ENCODE measurements at places on chromosomes 3 and 15.

GRCh38 chr3:123511726-123512125 is 62.8 kb upstream of the ADCY5 start:
- peak; percentile 7 for DNase-seq

GRCh38 chr3:70914862-70915261 is 602.4 kb upstream of the MDFIC2 start:
- no peak for DNase-seq

DNA sequence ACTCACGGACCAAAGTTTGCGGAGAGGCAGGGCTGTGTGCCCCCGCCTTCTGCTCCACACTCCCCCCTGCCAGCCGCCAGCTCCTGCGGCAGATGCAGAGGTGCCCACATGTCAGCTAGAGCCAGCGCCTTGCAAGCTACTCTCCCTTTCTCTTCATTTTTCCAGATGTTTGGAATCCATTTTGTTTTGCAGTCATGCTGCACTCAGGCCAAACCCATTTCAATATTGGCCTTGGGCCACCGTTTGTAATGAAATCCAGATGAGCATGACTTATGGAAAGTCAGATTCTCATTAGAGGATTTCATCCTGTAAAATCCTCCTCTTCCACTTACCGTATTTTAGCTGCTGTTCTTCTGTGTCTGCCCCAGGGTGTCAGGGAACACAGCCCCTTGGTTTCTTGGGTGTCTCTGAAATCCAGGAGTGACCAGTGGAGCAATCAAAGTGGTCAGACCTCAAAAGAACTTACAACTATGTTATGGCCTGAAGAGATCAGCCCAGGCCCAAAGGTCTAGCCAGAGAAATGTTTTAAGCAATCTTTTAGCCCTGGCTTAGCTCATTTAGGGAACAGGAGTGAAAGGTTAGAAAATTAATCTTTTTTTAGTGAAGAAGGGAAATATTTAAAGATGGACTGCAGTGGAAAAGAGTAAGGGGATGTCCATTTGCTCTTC is 65.8 kb downstream of the AAGAB start:
- DNase-seq, result peak; percentile 69

DNA sequence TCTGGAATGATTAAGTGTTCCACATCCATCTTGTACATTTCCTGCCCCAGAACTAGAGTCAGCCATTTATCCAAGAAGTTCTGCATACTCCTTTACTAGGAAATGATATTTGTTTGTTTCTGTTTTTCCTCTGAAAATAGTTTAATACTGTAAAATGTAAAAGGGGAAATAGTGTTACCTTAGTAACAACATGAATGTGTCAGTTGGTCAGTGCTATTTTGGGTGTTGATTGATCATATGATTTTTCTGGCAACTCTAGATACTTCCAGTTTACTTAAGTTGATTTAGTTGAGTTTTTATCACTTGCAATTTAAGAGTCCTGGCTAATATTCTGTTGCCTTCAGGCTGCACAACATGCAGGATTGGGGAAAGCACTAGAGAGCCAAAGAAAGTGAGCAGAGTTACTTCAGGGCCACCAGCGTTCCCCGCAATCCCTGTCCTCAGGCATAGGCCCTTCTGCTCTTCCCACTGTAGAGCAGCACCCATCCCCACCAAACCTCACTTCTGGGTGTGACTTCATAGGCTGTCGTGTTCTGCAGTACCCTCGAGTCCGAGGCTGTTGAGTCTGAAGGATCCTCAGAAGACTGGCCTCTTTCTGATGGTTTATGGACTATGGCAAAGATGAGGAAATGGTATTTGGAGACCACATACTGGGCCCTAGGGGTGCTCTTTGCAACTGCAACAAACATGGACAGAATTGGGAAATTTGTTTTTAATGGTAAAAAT is 69.0 kb downstream of the CHD2 start:
- DNase-seq, result peak; percentile 18

DNA sequence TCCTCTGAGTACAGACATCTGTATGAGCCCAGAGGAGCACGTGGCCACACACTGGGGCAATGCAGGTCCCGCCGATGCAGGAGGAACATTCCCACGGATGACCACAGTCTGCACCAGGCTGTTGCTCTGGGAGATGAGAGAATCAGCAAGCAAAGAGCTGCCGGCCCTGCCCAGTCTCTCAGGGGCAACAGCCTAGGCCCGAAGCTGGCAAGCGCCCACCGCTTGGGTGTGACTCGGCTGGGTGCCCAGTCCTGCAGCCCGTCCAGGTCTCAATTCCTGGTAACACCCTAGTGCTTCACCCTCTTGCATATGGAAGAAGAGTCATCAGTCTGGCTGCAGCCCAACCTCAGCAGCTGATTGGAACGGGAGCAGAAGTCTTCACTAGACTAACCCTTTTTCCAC is 153.7 kb upstream of the HES1 start:
- DNase-seq, result peak; percentile 57

- peak; percentile 49 for DNase-seq
Measured at GRCh38 chr3:138234401-138235179, 47.5 kb downstream of the ARMC8 start.

GRCh38 chr3:9976721-9977709 is 9.6 kb downstream of the EMC3 start:
- DNase-seq, result peak; percentile 99

DNA sequence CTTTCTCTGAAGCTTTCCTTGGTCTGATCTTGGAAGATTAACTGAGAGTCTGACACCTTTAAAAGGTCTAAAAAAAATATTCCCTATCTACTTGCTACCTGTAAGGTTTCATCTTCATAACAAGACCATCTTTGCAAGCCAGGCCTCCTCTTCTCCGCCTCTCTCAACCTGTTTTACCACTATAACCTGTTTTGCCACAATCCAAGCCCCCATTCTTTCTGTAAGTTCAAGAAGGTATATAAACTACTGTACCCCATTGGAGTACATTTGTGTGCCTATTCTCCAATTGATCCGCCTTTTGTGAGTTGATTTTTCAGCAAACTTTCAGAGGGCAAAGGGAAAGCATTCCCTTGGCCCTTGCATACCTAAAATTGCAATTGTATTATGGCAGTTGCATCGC is 319.3 kb upstream of the NECTIN3 start:
- DNase-seq, result no peak

DNA sequence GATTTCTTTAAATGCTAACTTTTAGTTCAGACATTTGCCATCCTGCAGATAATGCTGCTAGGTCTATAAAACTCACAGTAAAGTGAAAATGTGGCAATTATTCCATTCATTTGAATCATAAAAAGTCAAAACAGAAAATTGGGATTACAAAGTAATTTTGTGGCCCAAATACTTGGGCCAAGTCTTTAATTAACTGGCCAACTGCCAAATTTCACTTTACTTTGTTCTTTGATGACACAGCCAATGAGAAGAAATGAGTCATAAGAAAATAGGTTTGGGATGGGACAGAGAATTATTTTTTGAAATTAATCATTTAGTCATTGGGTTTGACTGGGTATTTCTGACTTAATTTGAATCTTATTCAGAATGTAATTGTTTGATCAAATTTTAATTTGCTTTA is 89.8 kb upstream of the SLC2A2 start:
- DNase-seq, result no peak

DNA sequence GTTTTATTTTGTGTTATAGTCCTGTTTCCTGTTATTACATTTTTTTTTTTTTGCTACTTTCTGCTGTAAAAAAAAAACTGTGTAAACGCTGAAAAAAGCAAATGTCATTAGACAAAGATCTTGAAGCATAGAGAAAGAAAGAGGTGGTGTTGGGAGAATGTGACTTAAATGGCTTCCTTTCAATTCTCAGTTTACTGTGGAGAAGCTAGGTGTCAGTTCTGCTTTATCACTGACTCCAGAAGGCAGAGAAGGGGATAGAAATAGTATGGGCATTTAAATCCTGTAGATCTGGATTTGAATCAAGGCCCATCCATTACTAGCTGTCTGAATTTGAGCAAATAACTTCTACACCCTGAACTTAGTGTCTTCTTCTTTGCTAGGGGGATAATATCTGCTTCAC is 23.0 kb downstream of the PPM1L start:
- no peak for DNase-seq

GRCh38 chr3:30277494-30277893 is 328.9 kb upstream of the TGFBR2 start:
- DNase-seq, result no peak

DNA sequence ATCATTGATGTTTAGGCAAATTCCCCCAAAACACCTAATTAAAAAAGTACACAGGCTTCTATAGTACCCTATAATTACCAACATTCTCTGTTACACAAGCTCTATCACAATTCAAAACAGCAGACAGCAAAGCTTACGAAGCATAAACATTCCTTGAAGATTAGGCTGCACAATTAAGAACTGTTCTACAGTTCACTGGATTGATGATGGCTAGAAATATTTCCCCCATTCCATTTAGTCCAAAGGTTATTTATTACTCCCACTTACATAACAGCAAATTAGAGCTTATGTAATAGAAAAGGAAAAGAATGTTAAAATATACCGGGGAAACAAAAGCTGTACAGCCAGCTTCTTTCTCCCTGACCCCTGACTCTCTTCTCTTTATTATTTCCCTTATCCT is 49.3 kb downstream of the UACA start:
- DNase-seq, result peak; percentile 53

DNA sequence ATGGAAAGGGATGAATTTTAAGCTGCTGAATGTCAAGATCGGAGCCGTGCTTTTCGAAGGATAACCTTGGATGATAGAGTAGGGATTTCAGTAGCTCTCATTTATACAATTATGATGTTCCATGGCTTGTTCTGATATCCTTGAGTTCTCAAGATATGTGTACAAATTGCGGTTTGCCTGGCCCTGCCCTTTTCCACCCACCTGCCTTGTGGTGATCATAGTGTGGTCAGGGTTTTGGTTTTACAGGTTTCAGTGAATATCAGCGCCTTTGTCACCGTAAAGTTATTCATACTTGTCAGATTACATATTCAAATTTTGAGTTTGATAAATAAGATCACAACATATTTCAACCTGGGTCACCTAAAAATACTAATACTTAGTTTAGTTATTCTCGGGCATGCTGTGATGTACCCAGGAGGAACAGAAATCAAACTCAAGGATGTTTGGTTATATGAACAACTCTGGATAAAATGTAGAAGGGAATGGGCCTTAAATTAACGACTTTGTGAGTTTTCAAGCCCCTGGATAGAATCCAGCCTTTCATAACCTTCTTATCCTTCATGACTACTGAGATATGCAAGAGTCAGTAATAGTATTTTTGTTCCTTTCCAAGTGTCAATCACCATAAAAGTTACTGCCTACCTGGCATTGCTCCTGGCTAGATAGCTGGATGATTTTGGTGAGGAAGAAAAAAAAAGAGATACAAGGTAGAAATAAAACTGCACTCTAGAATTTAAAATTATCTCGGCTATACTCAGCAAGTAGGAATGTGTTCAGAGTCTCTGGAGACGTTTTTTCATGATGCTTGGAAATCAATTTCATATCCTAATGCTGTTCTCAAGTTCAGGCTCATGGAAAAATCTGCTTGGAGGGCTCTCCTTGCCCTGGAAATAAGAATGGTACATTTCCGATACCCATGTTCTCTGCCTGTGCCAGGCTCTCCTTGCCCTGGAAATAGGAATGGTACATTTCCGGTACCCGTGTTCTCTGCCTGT is 209.2 kb upstream of the TPRG1 start:
- no peak for DNase-seq

- DNase-seq, result no peak
Measured at GRCh38 chr3:133831966-133832801, 26.6 kb downstream of the SRPRB start.

- no peak for DNase-seq
Measured at GRCh38 chr15:72982714-72983113, 69.5 kb upstream of the NEO1 start.

DNA sequence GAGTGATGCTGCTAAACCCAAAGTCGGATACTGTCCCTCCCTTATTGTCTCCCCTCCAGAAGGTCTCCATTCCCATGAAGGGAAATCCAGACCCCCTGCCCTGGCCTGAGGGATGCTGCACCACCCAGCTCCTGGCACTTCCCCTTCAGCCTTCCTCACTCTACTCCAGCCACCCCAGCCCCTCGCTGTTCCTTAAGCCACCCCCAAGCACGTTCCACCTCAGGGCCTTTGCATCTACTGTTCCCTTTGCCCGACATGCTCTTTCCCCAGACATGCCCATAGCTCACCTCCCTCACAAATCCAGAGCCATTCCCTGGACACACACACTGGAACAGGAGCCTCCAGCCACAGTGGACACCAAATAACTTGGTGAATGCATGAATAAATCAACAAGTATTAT is 8.1 kb downstream of the WNT7A start:
- no peak for DNase-seq

DNA sequence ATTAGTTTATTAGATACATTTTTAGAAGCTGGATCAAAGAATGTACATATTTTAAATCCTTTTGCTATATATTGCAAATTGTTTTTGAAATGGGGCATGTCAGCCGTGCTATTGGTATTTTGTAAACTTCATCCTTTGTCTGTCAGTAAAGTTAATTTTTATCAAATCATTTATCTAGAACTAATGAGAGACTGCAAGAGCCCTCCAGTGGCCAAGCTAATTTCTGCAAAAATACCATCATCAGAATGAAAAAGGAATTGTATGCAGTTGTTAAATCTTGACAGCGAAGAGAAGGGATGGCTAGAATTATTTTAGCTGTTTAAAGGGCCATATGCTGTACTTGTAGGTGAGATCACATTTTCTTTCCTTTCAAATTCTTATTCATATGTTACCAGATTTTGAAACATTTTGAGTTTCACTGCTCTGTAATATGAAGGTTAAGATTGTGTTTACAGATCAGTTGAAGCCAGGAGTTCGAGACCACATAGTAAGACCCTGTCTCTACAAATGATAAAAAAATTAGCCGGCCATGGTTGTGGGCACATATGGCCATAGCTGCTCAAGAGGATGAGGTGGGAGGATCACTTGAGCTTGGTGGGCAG is 8.1 kb upstream of the CLDN11 start:
- peak; percentile 36 for DNase-seq

DNA sequence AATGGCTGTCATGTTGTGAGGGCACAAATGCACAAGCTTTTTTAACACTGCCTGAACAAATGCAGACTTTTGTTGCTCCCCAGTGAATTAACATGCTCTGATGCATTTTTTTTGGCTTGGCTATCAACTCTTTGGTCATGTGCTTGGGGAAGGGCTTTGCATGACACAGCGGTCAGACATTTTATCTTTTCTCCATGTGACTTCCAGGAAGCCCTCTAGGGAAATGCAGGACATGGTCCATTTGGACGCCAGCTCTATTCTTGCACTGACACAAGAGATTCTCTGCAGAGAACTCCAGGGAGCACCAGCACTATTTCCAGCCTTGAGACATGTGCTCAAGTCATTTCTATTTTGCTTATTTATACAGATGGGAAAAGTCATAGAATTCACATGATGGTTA is 46.2 kb downstream of the NEK11 start:
- DNase-seq, result peak; percentile 4

- DNase-seq, result no peak
Measured at GRCh38 chr15:93658026-93658816, 569.2 kb upstream of the RGMA start.

- DNase-seq, result no peak
Measured at GRCh38 chr3:197504229-197504628, 51.5 kb downstream of the BDH1 start.

DNA sequence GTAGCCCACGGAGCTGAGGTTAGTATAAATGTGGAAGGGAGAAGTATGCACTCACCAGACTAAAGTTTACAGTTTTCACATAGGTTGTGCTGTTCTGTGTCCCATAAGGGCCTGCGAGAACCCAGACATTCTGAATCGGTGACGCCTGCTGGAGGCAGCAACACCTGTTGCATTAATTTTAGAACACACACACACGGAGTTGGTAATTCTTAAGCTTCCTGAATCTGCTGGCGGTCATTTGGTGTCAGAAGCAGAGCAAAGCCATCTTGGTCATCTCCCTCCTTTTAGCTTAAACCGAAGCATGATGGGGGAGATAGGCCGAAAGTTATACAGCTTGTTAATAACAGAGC is 41.1 kb upstream of the AP3B2 start:
- DNase-seq, result peak; percentile 35

Measured in iris pigment epithelial cell (primary cell).